DMS53 (cell line): ENCODE measurements at places on chromosomes 7 and 10.

DNA sequence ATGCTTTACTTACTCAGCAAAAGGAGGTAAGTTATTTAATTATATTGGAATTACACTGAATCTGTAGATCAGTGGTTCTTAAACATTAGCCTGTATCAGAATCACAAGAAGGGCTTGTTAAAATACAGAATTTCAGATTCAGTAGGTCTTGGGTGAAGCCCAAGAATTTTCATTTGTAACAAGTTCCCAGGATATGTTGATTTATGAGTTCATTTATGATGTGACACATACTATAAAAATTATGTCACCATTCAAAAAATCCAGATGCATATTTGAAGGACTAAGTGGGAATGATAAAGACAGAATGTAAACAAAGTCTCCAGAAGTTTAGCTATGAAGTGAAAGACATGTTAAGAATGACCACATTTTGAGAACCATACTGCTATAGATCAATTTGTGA is 52.3 kb downstream of the HECTD2 start:
- DNase-seq = no peak

GRCh38 chr7:15845461-15845860 is 159.0 kb upstream of the MEOX2 start:
- no peak for DNase-seq

GRCh38 chr10:29646960-29647461 is 12.2 kb upstream of the SVIL start:
- DNase-seq = no peak

DNA sequence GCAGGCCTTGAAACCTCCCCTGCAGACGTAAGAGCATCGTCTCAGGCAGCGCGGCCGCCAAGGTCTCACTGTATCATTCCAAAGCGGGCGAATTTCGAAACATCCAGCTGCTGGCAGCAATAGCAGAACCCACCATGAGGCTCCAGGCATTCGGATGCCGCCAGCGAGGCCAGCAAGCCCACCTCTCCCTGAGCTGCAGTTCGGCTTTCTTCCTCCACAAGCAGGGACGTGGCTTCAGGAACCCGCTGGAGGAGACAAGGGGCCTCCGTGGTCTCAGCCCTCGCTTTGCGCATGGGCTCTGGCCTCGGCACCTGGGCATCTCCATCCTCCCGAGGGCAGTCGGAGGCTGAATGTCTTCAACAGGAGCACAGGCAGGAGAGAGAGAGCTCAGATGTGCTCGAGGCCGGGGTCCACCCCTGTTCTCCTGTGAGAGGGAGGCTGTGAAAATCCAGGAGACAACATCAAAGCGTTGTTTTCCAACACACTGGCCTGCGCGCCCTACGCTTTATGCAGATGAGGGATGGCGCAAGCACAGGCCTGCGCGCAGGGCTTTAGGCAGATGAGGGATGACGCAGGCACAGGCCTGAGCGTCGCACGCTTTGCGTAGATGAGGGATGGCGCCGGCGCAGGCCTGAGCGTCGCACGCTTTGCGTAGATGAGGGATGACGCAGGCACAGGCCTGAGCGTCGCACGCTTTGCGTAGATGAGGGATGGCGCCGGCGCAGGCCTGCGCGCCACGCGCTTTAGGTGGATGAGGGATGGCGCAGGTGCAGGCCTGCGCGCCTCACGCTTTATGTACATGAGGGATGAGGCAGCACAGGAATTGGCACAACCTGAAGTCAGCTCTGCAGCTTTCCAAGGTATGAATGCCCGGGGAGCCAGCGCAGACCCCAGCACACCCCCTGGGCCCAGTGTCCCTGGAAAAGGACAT is 103.2 kb downstream of the WDR37 start:
- no peak for DNase-seq

DNA sequence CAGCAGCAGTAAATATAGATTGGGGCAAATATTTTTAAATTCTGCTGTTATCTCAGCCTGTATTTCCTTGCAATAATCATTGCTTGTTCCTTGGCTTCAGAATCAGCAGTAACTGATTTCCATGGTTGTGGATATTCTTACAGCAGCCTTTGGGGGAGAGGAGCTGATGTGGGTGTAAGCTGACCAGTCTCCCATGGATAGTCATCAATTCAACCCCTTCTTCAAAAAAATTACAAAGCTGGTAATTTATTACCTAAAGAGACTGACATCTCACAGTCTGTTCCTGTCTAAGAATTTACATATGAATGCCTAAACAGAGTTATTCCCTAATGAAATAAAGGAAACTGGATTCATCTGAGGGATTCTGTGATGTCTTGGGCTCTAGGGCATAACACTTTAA is 103.1 kb upstream of the CABCOCO1 start:
- no peak for DNase-seq

- DNase-seq = no peak
These were observed 95.5 kb downstream of the FAM204A start for GRCh38 chr10:118246332-118247295.

GRCh38 chr7:157870644-157871290 is 534.0 kb downstream of the DNAJB6 start:
- DNase-seq = no peak

- no peak for DNase-seq
These were observed 1.7 kb upstream of the CDH23 start for GRCh38 chr10:71394926-71395562.

DNA sequence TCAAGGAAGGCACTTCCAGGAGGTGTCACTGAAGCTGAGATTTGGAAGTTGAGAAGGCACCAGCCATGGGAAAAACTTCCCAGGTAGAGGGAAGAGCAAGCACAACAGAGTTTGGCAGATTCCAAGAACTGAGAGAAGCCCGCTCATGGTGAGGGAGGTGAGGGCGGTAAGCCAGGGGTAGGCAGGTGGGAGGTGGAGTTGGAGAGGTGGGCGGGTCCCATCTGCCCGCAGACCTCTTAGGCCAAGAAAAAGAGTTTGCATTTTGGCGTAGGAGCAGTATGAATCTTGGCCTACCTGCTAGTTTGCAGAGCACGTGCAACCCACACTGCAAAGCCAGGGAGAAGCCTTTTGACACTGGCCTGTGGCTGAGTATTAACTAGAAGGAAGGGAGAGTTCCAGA is 18.8 kb downstream of the FRMPD2 start:
- no peak for DNase-seq

- DNase-seq = no peak
These were observed 1.6 kb downstream of the RASSF4 start for GRCh38 chr10:44961230-44961571.

DNA sequence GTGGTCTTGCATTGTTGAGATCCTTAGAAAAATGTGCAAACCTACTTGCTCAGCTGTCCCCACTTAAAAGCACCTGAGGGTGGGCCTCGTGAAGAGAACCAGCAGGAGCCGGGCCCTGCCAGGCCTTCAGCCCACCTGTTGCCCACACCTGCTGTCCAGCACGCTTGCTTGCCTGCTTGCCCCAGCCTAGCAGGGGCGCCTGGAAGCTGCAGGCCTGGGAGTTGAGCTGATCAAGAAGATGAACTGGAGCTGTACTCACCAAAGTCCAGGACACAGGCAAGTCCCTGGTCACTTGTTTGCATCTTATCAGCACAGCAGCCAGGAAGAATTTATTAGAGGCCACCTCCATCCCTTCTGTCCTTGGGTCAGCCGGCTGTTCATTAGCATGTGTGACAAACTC is 23.2 kb downstream of the CYP26A1 start:
- no peak for DNase-seq

DNA sequence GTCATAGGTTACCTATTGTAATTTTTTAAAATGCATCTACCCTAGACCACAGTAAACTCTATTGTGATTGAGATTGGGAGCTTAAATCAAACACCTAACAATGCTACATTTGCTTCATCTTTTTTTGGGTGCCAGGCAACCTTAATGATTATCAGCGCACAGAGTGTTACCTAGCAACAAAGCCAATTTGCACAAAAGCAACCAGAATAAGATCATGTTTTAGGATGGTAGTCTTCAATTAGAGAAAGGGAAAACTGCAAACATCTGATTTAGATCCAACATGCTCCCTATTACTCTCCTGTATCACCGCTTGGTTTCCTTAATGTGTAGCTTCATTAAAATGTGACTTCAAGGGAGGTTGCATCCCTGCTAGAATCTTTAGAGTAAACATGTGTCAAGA is 226.9 kb downstream of the ABCA13 start:
- no peak for DNase-seq

GRCh38 chr10:110686949-110687348 is 42.8 kb downstream of the RBM20 start:
- DNase-seq = no peak
